Hematopoietic multipotent progenitor cell treated with erythropoietin and hydrocortisone succinate and interleukin-3 and kit ligand, for 8 days (in vitro differentiated cells): ENCODE measurements at places on chromosomes 11 and 22.

DNA sequence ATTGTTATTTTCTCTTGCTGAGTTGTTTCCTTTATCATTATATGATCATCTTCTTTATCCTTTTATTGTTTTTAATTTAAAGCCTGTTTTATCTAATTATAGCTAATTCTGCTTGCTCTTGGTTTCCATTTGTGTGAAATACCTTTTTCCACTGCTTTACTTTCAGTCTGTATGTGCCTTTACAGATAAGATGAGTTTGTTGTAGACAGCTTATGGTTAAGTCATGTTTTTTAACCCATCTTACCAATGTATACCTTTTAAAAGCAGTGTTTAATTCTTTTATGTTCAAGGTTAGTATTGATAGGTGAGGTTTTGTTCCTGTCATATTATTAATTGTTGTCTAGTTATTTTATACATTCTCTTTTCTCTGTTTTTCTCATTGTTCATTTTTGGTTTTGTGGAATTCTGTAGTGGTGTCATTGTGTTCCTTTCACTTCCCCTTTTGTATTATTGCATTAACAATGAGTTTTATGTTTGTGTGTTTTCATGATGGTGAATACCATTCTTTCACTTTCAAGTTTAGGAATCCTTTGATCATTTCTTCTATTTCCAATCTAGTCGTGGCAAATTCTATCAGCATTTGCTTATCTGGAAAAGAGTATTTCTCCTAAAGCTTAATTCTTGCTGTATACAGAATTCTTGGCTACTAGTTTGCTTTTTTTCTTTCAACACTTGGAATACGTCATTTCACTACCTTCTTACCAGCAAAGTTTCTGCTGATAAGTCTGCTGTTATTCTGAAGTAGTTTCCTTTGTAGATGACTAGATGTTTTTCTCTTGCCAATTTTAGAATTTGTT is 21.8 kb downstream of the OR5AN1 start:
- no peak for DNase-seq

- no peak for DNase-seq
Observed at GRCh38 chr11:113001709-113002108, 40.5 kb downstream of the NCAM1 start.

GRCh38 chr11:111812211-111812610 is 46.0 kb upstream of the PPP2R1B start:
- no peak for DNase-seq

DNA sequence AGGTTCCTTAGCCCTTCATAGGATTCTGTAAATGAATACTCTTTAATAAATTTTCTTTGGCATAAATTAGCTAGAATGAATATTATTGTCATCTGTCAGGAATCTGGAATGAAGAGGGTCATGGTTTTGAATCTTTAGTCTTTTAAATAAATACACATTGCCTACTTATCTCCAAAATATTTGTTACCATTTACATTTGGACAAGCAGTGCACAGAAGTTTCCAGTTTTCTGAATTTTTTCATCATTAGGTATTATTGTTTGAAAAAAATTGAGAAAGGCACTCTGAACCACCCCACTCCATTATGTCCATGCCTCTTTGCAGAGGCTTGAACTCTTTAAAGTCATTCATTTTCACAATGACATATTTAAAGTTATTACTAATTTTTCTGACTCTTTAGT is 549.0 kb upstream of the LUZP2 start:
- no peak for DNase-seq

DNA sequence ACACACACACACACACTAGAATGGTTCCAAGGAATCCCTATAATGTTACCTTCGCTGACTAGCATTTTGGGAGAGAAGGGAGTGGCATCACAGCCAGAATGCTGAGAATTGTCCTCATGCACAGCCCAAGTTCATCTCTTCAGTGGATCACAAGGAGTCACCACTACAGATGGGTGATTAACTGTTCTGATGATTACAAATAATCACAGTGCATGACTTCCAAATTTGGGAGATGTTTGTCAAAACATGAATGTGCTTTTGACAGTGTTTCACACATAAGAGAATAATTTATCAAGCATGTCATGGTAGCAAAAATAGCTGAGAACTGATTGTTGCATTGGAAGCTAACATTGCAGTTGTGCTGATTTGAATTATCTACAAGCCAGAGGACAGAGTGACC is 80.9 kb upstream of the SC5D start:
- DNase-seq, result no peak

DNA sequence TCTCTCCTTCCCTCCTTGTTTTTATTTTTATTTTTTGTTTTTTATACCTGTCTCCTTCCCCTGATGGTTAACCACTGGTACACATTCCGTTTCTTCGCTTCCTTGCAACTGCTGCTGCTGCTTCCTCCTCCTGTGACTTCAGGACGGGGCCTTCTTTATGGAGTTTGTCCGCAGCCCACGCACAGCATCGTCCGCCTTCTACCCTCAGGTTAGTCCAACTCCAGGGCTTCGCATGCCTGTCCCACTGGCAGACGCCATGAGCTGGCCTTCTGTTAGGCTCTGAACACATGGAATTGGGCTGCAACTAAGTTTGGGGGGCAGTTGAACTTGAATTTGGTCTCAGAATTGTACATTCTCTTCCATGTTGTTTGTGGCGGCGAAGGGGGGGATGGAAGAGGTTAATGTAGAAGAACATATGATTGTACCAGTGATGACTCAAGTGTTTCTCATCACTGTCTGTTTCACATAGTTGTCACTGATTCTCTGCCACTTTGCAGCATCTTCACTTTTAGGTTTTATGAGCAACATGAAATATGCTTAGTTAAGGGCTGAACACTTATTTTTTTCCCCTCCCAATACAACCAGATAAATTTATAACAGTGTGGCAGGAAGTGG is 83.0 kb upstream of the YWHAH start:
- no peak for DNase-seq

DNA sequence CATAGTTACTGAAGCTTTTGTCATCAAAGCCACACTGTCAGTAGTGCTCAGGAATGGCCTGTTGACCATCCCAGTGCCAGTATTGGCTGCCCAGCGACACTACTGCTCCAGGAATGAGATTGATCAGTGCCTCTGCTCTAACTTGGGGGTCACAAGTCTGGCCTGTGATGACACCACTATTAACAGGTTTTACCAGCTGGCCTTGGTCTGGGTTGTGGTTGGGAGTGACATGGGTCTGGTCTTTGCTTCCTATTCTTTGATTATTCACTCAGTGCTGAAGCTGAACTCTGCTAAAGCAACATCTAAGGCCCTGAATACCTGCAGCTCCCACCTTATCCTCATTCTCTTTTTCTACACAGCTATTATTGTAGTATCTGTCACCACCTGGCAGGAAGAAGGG is 21.5 kb downstream of the OR56B4 start:
- no peak for DNase-seq

GRCh38 chr11:59141673-59142460 is 789 bp upstream of the FAM111A start:
- DNase-seq, result no peak

DNA sequence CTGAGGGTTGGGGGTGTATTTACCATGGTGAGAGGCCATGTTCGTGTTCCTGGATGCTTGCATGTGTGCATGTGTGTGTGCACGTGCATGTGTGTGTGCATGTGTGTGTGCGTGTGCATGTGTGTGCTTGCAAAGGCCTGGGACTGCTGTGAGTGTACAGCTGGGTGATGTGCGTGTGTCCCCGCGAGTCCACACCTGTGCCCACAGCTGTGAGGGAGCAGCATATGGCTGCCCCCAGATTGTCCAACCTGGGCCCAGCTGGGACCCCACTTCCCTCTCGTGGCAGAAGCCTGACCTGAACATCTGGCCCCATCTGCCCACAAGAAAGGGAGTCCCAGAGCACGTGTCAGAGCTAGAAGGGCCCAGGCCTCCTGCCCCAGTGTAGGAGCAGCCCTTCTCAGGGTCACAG is 8.4 kb upstream of the CD248 start:
- DNase-seq, result no peak

GRCh38 chr22:26295563-26296126 is 126.4 kb downstream of the SEZ6L start:
- DNase-seq, result no peak

DNA sequence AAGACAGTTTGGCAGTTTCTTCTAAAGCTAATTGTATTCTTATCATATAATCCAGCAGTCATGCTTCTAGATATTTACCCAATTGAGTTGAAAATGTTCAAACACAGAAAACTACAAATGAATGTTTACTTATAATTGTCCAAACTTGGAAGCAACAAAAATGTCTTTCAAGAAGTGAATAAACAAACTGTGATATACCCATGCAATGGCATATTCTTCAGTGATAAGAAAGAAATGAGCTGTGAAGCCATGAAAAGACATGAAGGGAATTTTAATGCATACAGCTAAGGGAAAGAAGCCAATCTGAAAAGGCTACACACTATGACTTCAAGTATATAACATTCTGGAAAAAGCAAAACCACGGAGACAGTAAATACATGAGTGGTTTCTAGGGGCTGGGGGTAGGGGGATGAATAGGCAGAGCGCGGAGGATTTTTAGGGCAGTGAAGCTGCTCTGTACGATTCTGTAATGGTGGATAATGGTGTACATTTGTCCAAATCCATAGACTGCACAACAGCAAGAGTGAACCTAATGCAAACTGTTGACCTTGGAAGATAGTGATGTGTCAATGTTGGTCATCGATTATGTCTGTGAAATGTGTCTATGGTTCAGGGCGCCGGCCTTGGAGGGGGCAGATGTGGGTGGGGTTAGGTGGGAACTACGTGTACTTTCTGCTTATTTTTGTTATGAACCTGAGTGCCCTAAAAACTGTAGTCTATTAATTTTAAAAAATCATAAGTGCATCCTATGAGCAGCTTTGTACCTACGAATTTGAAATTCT is 424.9 kb downstream of the TBC1D22A start:
- DNase-seq, result no peak
